Stimulated activated naive B cell treated with anti-CD40 and anti-IgM and Interleukin-4, amounts not matched to agents 10 μg/mL and 1 μg/mL and 100 μg/mL, for 72 hours (primary cell): ENCODE measurements at places on chromosomes 1 and 21.

GRCh38 chr1:82162486-82163420, 362.0 kb downstream of the ADGRL2 start:
- DNase-seq: no peak

GRCh38 chr21:42232176-42232825, 13.4 kb downstream of the ABCG1 start:
- no peak for DNase-seq

- DNase-seq: no peak
Observed at GRCh38 chr21:39034590-39035536, 148.4 kb downstream of the PSMG1 start.

GRCh38 chr1:181152892-181153633, 64.6 kb downstream of the IER5 start:
- DNase-seq: peak; percentile 65

DNA sequence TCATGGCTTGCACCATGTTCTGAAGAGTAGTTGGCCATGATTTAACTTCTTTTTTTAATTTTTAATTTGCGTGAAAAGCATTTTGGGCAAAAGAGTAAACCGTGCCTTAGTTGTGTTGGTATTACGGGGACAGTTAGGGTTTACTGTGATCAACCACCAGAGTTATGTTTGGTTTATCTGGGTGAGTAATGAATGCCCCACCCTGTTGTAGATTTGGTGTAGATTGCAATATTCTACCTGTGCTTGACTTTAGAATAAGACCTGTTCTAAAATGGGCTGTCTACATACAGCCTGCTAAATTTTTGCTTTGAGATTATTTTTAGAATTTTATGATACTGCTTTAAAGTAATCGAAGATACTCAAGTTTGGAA, 1.4 kb downstream of the USP25 start:
- DNase-seq: no peak
